Stimulated activated CD4-positive, alpha-beta T cell treated with anti-CD3 and anti-CD28 coated beads, Interleukin-15, amount 100 ng/mL, for 24 hours (primary cell): ENCODE measurements at places on chromosomes 3 and 15.

DNA sequence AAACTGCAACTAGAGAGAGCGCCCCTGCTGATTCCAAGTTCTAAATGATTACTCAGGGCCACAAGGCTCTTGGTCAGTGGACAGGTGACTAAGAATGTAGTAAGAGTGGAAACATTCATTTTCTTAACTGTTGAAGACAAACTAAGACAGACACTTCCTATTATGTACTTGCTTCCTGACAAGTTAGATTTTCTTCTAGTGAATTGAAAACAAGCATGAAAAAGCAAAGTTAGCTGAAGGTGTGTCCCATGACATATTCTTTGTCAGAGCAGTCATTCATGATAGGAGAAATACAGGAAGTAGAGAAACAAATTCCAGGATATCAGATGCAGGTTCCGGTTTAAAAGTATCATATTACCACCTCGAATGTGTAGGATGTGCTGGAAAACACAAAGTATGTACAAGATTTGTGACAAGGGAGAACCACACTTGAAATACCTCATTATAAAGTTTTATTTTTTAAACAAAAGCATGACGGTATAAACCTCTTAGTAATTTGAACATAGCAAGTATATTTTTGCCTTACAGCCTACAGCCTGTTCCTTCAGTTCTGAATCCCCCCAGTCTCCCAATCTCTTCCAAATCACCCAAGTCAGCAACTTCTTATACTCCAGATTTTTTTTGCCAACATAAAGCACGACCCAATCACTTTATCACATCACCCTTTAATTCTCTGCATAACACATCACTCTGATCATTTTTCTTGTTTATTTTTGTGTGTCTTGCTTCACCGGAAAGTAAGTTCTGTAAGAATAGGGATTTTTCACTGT, 6.2 kb downstream of the TSPAN3 start:
- DNase-seq = no peak

DNA sequence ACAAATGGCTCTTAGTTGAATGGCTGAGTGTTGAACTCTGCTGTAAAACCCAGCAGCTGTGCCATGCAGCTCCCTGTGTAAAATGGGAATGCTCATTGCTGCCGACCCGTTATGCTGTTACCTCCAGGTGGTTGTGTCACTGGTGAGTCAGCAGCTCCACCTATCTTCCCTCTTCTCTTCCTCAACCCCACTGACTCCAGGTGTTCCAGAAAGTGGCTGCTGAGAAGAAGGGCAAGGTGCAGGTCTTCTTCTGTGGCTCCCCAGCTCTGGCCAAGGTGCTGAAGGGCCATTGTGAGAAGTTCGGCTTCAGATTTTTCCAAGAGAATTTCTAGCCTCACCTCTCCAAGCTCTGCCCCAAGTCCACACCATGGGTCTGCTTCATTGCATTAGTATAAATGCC, 41.9 kb downstream of the NOX5 start:
- no peak for DNase-seq

- DNase-seq = no peak
These were observed 177.0 kb upstream of the NECTIN3 start for GRCh38 chr3:110894574-110894973.

DNA sequence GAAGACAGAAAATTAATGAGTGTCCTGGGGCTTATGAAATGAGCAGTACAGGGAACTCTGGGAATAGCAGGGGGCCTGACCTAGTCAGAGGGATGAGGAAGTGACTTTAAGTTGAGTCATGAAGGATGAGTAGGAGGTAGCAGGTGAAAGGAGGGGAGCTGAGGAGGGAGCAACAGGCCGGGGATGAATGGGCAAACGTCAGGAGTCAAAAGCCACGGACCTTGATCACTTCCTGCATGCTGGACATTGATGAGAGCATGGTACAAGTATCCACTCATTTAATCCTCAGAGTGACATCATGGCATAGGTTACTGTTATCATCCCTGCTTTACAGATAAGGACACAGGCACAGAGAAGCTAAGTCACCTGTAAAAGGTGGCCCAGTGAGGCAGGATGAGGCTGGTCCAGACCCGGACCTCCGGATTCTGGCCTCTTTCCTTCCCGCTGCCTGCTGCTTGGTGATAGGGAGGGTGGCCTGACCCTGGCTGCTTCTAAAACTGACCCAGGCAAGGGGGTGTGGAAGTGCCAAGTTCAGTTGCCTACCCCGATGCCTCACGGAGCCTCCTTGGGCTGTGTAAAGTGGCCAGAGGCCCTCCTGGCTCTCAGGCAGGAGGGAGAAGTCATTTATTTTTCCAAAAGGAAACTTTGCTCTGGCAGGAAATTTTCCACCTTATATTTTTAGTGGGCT, 7.6 kb downstream of the CORO2B start:
- peak; percentile 20 for DNase-seq

- DNase-seq = peak; percentile 48
These were observed 1.0 kb downstream of the LRCH3 start for GRCh38 chr3:197791892-197792647.

DNA sequence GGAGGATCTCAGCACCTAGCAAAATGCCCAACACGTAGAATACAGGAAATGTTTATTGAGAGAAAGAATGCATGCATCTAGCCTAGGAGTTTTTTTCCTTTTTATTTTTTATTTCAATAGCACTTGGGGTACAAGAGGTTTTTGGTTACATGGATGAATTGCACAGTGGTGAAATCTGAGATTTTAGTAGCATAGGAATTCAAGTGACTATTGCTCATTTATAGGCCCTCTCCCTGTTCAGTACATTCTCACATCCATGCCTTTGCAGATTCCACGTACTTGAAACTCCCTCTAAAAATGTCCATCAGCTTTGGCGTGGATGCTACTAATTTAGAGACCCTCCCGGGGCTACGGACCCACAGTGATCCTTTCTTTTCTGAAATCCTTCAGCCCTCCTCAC, 61.7 kb upstream of the PIAS1 start:
- DNase-seq = no peak

DNA sequence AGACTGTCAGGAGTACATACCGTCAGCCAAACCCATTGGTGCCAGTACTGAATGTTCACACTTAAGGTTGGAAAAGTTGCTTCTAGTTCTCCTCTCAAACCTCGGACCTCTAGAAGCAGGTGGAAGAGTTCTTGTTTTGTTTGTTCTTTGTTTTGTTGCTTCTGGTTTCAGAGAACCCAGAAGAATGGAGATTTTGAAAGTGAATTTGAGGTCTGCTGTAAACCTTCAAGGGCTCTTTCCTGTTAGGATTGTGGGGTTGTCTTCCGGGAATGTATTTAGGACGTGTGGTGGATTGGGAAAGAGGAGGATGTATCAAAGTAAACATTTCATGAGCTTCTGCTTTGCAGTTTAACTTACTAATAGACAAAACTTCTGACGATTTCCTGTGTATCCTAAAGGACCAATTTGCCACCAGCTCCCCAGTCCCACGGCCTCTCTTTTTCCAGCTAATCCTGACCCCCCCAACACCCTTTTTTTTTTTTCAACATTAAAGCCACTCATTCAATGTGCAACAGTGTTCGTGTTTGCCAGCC, 50.3 kb downstream of the FILIP1L start:
- no peak for DNase-seq

- no peak for DNase-seq
These were observed 18.6 kb downstream of the MESP2 start for GRCh38 chr15:89794627-89795241.

DNA sequence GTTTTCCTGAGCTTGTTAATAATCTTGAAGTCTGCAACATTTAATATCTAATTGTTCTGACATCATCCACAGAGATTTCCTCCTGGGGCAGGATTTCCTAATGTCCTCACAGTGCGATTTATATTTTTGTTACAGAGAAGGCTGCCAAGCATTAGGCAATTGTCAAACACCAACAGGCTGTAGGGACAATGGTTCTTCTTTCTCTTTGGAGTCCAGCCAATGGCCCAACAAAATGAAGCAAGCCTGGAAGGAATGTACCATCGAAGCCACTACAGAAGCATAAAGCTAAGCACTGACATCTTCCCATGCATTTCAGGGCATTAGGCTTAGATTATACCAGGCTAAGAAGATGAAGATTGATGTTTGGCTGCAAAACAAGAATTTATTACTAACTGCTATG, 173.0 kb upstream of the FRMD4B start:
- no peak for DNase-seq

- DNase-seq = no peak
These were observed 25.3 kb downstream of the NCEH1 start for GRCh38 chr3:172685331-172686214.

GRCh38 chr15:25439369-25439836, 579 bp upstream of the UBE3A start:
- no peak for DNase-seq

GRCh38 chr15:64521726-64522164, 61.4 kb downstream of the ZNF609 start:
- DNase-seq = no peak

- DNase-seq = no peak
These were observed 35.1 kb downstream of the PDCD6IP start for GRCh38 chr3:33833408-33834095.

DNA sequence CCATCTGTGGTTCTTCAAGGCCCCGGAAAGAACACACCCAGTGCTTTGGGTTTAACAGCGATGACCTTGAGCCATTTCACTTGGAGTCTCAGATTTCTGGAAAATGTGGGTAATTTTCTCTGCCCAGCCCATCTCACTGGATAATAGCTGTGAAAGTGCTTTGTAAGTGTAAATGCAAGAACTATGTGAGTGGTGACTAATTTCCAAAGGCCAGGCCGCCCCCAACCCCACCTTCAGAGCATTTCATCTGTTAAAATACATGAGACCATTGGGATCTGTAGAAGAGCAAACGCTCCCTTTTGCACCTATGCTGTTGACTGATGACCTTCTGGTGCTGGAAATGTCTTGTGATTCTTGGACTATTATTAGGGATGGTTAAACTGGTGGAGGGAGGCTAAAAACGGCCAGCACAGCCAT, 196.8 kb upstream of the LPP start:
- DNase-seq = peak; percentile 34
